G401 (cell line): ENCODE measurements at places on chromosomes 16 and 17.
A peak's percentile ranks its signal among the peaks of the same experiment; 100 is the strongest.

GRCh38 chr17:46056800-46057304 lies 57.8 kb downstream of the STH start:
- no peak for DNase-seq

DNA sequence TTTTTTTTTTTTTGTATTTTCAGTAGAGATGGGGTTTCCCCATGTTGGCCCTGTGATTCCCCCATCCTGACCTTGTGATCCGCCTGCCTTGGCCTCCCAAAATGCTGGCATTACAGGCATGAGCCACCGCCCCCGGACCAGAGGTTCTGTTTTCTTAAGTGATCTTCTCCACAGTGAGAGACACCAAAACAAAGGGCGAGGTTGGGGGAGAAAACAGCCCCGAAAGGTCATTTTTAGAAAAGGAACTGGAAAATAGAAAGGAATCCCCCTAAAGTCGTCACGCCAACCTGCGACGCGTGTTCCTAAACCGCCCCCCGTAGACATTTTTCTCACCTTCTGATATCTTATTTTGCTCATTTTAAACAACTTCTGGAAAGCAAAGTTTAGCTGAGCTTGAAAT lies 6.1 kb upstream of the AXIN2 start:
- DNase-seq: no peak

- no peak for DNase-seq
Observed at GRCh38 chr16:31002862-31003341, 7.5 kb downstream of the STX1B start.

DNA sequence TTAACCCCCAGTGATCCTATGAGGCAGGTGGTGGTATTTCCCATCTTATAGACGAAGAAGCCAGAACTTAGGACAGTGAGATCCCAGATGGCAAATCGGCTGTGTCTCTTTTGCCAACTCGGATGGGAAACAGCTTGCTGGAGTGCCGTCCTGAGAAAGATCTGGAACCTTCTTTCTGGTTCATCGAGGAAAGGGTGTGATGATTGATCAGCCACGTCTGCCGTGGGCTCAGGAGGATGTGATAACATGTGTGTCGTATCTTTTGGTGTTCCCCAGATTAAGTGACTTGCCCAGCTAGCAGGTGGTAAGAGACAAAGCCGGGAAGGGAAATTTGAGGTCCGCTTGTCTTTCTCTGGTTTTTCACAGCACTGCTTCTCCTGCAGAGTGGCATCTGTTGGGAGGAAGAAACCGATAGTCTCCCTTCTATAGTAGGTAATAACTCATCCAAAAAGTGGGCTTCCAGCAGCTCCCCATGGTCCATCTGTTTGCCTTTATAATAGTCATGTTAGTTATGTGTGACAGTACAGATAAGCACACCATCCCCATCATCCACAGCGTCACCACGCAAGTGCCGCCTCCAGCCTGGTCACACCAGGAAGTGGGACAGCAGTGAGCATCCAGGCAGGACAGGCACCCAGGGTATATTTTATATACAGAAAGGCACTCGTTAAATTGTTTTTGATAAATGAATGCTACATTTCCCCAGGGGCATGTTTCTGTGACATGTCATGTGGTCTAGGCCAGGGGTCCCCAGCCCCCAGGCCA lies 175.5 kb downstream of the KATNIP start:
- DNase-seq: peak; percentile 61

DNA sequence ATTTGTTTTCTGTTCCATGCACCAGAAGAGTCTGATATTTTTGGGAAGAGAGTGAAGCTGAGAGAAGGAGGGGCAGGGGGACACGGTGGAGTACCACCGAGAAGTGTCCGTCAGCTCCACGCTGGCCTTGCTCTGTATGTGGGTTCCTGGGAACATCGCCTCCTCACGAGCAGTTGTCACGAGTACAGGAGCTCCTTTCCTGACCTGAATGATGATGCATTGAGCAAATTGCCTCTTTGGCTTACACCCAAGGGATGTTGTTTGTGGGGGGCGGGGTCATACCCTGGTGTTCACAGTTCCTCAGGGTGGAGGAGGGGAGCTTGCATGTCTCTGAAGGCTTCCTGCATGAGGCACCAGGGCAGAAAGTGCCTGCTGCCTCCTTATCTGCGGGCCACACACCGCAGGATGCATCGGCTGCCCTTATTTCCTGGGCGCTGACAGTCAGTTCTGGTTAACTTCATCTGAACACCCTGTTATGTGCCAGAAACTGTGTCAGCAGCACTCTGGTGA lies 36.2 kb downstream of the RGS9 start:
- DNase-seq: peak; percentile 7

GRCh38 chr16:15493466-15494180 lies 59.2 kb downstream of the BMERB1 start:
- peak; percentile 14 for DNase-seq

GRCh38 chr17:2801841-2802240 lies 5.6 kb downstream of the RAP1GAP2 start:
- DNase-seq: peak; percentile 95

DNA sequence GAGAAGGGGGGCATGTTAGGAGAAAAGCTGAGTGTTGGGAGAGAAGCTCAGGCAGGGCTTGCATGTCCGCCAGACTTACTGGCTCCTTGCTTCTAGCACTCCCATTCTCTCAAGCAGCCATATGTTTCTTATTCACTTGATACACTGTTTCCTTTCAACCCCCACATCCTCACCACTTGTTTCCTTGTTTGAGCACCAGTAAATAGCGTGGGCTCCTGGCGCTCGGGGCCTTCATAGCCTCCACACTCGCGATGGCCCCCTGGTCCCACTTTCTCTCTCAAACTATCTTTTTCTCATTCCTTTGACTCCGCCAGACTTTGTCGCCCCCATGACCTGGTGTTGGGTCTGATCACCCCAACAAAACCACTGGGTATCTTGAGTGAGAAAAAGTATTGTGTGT lies 16.6 kb downstream of the ATP5PD start:
- DNase-seq: no peak

DNA sequence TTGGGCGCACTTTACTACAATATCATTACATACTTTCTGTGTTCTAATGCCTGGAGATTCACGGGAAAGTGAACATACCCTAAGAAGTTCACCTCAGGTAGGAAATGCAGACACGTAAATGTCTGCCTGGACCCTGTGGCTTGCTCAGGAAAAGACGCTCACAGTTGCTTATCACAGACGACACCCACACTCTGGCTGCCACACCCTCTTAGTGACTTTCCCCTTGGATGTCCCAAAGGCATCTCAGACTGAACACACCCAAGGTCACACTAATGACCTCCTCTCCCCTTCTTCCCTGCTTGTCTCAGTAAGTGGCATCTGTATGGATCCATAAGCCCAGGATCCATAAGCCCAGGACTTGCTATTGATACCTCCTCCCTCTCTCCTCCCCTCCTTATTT lies 32.6 kb downstream of the CDRT15 start:
- no peak for DNase-seq

- no peak for DNase-seq
Observed at GRCh38 chr16:74431516-74431915, 10.2 kb upstream of the CLEC18B start.

DNA sequence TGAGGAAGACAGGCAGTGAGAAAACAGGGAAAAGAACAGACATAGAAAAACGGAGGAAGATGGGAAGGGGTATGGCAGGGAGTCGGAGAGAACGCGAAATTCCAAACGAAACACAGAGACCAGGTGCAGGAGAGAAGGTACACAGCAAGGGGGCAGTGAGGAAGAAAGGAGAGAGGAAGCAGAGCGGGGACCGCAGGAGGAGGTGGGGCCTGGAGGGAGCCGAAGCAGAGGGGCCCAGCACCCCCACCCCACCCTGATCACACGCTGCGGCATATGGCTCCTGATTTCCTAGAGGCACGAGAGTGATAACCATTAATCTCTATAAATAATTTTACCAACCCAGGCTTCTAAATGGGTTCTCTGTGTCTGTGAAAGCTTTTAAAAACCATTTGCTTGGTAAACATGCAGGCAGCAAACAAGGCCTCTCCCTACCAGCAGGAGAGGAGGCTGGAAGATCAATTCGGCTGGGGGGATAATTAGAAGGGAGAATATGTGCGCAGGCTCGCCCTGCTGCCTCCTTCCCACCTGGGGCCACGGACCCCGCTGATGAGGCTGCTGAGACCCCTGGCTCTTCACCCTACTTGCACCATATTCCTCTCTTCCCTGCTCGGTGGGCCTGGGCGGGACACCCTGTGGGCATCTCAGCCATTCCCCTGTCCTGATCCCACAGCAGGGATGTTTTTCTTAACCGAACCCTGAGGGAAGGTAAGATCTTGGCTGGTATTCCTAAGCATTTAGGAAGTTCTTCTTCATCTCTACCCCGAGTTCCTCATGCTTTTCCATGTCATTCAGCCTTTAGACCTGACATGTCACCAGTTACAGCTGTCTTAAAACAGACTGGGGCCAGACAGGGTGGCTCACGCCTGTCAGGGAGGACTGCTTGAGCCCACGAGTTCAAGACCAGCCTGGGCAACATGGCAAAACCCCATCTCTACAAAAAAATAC lies 86.7 kb downstream of the TMEM132E start:
- no peak for DNase-seq

- DNase-seq: no peak
Observed at GRCh38 chr17:32962320-32962711, 29.3 kb upstream of the SPACA3 start.

DNA sequence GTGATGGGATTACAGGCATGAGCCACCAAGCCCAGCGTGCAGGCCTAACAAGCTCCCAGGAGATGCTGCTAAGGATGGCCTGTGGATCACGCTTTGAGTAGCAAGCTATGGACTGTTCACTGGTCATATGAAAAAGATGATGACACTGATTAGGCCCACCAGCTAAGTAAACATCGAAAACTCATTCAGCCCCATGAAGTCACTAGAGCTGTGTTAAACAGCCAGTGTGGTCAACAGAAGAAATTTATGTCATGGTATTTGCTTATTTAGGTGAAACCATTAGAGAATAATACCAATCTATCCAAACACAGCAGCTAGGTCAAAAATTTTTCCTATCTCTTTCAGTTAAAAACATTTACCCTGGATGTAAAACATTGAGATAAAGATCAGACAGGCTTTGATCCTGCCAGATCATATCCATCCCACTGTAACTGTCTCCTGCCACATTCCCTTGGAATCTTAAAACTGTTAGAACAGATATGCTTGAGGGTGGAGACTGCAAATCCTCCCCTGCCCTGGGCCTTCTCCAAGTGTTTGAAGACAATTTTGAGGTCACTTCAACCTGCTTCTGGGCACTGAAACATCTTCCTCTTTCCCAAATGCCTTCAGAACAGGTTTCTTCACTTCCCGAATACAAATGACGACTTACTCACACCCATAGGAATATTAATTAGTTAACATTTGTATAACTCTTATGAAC lies 30.9 kb downstream of the HOXB1 start:
- no peak for DNase-seq

GRCh38 chr16:66274335-66275110 lies 92.0 kb upstream of the CDH5 start:
- no peak for DNase-seq

GRCh38 chr17:30244853-30245385 lies 9.4 kb upstream of the SLC6A4 start:
- DNase-seq: no peak

DNA sequence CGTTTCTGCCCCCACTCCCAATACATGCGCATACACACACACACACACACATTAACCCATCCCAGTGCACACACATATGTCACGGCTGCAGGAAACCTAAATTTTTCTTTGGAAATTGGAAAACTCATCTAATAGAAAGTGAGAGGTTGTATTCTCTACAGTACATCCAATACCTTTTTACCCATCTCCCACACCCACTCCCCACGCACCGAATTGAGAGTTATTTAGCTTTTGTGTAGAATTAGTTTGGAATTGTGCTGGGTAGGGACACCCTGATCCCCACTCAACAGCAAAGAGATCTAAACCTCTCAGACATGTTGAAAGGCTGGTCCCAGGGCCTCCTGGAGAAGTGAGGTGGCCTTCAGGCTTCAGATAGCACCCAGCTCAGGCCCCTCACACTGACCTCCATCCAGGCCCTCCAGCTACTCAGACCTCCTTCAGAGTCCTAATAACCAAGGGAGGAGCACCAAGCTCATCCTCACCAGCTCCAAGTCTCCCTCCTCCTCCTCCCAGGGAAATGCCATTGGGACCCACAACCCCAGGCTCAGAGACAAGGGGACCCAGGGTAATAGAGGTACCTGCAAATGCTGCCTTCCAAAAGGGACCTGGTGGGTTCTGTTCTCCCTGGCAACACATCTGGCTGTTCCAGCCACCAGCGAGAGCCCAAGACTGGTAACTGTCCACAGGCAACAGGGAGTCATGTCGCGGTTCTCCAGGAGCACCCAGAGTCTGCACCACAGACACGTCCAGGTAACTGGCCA lies 955 bp downstream of the HOXB13 start:
- DNase-seq: no peak

DNA sequence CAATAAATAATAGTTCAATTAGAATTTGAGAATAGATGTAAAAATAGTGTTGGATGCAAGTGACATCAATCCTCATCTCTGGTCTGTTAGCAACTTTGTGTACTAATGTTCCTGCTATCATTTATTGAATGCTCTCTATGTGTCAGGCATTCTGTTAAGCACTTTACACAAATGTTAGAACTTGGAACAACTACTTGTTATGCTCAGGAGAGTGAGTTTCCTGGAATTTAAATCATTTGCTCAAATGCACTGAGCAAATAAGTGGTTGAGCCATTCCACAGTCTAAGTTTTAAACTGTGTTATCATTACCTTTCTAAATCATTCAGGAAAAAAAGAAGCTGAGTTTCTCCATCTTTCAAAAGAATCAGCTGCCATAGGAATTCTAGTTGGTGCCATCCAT lies 1327.3 kb upstream of the GOT2 start:
- no peak for DNase-seq

DNA sequence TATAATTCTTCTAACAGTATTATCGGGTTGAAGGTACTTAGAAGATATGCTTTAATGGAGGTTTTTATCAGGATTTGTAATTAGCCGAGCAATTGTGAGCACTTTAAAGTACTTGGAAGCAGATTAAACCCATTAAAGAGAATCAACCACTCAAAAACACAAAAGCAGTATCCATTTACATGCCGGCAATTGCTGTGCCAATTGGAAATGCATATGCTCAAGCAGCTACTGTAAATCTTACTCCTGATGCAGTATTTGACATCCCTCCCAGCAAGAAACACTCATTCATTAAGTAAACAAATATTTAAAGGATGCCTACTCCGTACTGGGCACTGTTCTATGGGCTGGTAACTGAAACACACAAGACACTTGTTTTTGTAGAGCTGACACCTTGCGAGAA lies 11.4 kb upstream of the CCL1 start:
- DNase-seq: no peak

DNA sequence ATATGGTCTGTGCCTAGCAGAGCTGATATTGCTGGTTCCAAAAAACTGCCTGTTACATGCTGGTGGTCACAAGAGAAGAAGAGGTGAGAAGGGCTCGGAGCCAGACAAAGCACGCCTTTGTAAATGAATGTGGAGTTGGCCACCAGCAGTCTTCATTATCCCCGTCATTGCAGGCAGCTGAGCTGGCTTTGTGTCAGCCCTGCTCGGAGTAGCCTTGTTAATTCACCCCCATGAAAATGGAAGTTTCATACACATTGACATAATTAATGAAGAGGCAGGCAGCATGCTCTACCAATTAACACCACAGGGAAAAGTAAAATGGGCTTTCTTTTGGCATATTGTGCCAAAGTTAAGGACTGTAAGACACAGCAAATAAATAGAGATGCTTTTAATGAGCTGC lies 113.7 kb upstream of the RBFOX1 start:
- DNase-seq: peak; percentile 37

- no peak for DNase-seq
Observed at GRCh38 chr16:81520151-81520470, 75.5 kb downstream of the CMIP start.
